Stimulated activated naive B cell treated with anti-CD40 and anti-IgM and Interleukin-4, amounts not matched to agents 10 μg/mL and 1 μg/mL and 100 μg/mL, for 72 hours (primary cell): ENCODE measurements at places on chromosomes 12 and 14.
A peak's percentile ranks its signal among the peaks of the same experiment; 100 is the strongest.

- H3K36me3 ChIP-seq, result peaks cover 3% of the 10 kb centered on the region
- no peak for DNase-seq
- peaks cover 31% of the 10 kb centered on the region for H3K27me3 ChIP-seq
- no peaks in the 10 kb centered on the region for H3K4me1 ChIP-seq
- H3K27ac ChIP-seq, result no peak overlapping the region
Measured at GRCh38 chr12:113537751-113538087, 66.0 kb upstream of the LHX5 start.

- no peaks in the 10 kb centered on the region for H3K27me3 ChIP-seq
- peaks cover 21% of the 10 kb centered on the region for H3K36me3 ChIP-seq
- no peak overlapping the region for H3K27ac ChIP-seq
- no peak for DNase-seq
Measured at GRCh38 chr12:100024974-100025555, 40.3 kb upstream of the ANKS1B start.

- no peak for DNase-seq
- no peak overlapping the region for H3K27ac ChIP-seq
- H3K36me3 ChIP-seq, result no peaks in the 10 kb centered on the region
- H3K4me1 ChIP-seq, result no peaks in the 10 kb centered on the region
- peaks cover 14% of the 10 kb centered on the region for H3K27me3 ChIP-seq
- H3K4me3 ChIP-seq, result no peak overlapping the region
Measured at GRCh38 chr12:102643879-102644575, 163.7 kb upstream of the IGF1 start.

- no peaks in the 10 kb centered on the region for H3K4me1 ChIP-seq
- H3K27me3 ChIP-seq, result no peaks in the 10 kb centered on the region
- H3K36me3 ChIP-seq, result no peaks in the 10 kb centered on the region
- no peak for DNase-seq
- H3K27ac ChIP-seq, result no peak overlapping the region
- H3K4me3 ChIP-seq, result no peak overlapping the region
Measured at GRCh38 chr12:5523396-5524115, 91.6 kb downstream of the NTF3 start.

DNA sequence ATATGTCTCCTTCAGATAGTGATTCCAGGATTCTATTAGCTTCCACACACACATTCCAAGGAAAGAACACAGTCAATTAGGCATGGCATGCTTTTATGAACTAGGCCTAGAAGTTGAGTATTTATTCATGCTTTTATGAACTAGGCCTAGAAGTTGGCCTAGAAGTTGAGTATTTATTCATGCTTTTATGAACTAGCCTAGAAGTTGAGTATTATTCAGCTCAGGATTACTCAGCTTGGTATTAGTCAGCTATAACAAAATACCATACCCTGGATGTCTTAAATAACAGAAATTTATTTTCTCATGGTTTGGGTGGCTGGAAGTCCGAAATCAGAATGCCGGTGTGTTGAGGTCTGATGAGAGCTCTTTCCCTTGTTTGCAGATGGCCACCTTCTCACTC is 442.7 kb upstream of the FLRT2 start:
- DNase-seq, result no peak
- no peaks in the 10 kb centered on the region for H3K36me3 ChIP-seq
- no peaks in the 10 kb centered on the region for H3K27me3 ChIP-seq
- no peaks in the 10 kb centered on the region for H3K4me1 ChIP-seq
- H3K4me3 ChIP-seq, result no peak overlapping the region

DNA sequence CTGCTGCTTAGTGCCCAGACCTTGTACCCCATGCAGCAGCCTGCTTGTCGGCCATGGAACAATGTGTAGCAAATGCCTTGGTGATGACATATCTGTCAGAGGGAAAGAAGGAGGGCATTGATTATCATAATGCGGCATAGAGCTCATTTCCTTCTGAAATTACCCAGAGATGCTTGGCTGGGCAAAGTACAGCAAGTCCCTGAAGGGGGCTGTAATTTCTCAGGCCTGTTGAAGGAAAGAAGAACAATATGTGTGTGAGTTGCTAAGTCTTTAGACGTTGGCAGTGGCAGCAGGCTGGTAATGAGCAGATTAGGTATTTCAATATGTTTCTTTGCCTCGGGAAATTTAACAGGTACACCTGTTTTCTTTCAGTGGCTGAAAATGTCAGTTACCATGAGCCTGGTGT is 128.6 kb downstream of the CRADD start:
- H3K27me3 ChIP-seq, result no peaks in the 10 kb centered on the region
- H3K4me3 ChIP-seq, result no peak overlapping the region
- no peak overlapping the region for H3K27ac ChIP-seq
- no peak for DNase-seq

GRCh38 chr14:73644531-73645247 is at the start of gene DNAL1:
Gene DNAL1 (plus strand): TSS chr14:73644986. CDS start chr14:73645040, 54 bp downstream.
- no peaks in the 10 kb centered on the region for H3K27me3 ChIP-seq
- H3K4me3 ChIP-seq, result peak within 1 kb of the TSS; percentile 93
- peaks cover 22% of the 10 kb centered on the region for H3K4me1 ChIP-seq
- H3K36me3 ChIP-seq, result peaks cover 2% of the 10 kb centered on the region
- peak within 1 kb of the TSS; percentile 93 for H3K27ac ChIP-seq
